ENCODE measurements at places on chromosomes 13 and 19.

DNA sequence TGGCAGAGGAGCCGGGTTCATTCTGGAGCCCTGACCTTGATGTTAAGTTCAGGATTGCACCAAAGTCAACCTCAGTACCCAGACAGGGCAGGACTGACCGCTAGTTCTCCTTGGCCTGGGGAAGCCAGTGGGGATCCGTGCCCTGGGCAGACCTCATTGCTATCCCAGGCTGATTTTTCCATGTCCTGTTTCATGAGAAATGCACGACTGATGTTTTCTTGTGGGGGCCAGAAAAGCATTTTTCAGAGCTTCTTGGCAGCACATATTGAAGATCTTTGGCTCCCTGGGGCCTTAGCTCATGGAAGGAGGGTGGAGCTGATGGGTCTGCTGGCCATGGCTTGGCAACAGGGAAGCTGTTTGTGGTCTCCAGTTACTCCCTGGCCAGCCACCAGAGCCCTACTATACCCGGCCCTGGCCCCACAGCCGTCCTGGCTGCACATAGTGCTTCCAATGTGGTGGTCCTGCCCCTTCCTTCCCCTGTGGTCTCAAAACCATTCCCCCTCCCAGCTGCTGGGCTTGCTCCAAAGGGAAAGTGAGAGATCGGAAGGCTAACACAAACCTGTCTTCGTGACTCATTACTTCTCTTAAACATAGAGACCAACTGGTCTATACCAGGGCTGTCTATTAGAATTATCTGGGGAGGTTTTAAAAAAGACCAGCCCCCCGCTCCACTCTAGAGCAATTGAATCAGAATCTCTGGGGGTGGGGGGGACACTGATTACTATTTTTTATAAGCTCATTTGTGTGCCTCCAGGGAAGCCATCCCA lies 11.2 kb downstream of the IL17D start:
- peak; percentile 88 for DNase-seq

GRCh38 chr19:1471515-1472160 lies 7.4 kb downstream of the C19orf25 start:
- no peak for DNase-seq

DNA sequence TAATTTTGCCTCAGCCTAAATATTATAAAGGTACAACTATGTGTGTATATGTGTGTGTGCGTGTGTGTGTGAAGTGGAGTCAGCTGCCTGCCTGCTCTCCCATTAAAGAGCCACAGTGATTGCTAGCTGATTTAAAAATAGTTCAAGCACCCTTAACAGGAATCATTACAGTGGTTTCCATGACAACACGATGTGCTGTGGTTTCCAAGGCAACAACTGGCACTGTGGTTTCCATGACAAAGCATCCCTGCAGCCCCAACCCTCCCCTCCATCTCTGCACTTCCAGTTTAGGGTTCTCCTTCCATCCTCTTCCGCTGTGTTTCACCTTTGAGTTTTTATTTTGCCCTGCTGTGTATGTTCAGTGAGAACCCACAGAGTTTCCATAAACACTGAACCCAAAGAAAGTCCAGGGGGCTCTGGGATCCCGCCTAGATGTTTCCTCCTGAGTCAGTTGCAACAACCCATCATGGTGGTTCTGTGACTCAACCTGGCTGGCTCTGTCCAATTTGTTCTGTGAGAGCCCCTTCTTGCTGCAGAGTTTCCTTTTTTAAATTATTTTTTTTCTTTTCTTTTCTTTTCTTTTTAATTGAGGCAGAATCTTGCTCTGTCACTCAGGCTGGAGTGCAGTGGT lies 7.1 kb upstream of the PNMA8A start:
- no peak for DNase-seq

GRCh38 chr13:51451134-51451466 lies 1.7 kb downstream of the INTS6 start:
- DNase-seq = no peak

DNA sequence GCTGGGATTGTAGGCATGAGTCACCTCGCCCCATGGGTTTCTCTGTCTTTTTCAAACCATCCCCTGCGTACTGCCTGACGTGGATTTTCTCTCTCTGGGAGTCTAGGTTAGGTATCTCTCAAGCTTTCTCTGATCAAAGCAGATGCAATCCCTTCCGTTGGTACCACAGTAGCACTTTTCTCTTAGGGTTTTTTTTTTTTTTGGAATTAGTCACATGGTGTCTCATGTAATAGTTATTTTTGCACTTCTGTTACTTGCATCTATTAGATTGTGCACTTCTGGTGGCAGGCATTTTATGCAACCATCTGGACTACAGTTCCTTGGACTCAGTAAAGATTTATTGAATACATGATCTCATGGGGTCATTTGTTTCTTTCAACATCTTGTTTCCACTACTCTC lies 72.1 kb downstream of the GPC6 start:
- DNase-seq = no peak
